Upper lobe of right lung (tissue), 1 donor: ENCODE measurements at places on chromosomes 1 and 21. TPM values are rescaled to one million over a fixed set of nuclear protein-coding genes. Genes with fewer than 3 reads are reported as not detected.

GRCh38 chr1:53128401-53128800 lies 14.0 kb downstream of the SLC1A7 start:
- no peaks in the 10 kb centered on the region for H3K27me3 ChIP-seq
- H3K4me3 ChIP-seq: no peak overlapping the region
- DNase-seq: peak; percentile 6
- no peaks in the 10 kb centered on the region for H3K36me3 ChIP-seq

DNA sequence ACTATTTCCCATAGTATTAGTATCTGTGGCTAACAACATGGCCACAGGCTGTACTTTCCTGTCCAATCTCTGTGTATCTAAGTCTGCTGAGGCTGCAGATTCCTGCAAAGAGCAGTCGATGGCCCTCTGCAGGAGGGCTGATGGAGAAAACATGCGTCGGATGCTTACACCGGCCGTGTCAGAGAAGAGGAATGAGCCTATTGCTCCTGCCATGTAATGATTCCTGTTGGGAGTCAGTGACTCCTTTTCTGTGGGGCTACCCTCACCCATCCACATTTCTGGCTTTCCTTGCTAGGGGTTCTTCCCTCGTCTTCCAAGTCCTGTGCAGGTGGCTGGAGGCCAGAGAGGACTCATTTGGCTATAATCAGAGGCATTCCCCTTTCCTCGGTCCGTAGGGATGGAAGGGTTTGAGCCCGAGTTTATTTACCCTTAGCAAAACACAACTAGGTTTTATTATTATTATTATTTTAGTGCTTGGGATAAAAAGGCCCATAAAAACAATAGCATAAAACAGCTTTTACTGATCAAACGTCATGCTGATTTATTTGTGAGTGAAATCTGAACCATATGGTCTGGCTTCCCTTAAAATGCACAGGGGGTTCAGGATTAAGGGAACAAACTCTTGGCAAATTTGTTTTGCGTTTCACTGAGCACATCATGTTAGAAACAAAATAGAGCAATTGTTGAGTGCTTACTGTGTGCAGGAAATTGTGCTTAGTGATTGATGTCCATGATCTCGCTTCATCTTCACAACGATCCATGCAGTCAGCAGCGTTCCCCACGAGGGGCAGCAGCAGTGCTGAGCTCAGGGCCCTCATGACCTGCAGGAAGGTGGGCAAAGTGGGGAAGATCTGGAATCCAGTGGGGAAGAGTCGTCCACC lies 70.8 kb downstream of the KIF26B start:
- H3K27me3 ChIP-seq: no peaks in the 10 kb centered on the region
- no peak overlapping the region for H3K4me3 ChIP-seq
- no peak overlapping the region for H3K27ac ChIP-seq
- DNase-seq: peak; percentile 29
- no peaks in the 10 kb centered on the region for H3K4me1 ChIP-seq
- H3K36me3 ChIP-seq: no peaks in the 10 kb centered on the region

DNA sequence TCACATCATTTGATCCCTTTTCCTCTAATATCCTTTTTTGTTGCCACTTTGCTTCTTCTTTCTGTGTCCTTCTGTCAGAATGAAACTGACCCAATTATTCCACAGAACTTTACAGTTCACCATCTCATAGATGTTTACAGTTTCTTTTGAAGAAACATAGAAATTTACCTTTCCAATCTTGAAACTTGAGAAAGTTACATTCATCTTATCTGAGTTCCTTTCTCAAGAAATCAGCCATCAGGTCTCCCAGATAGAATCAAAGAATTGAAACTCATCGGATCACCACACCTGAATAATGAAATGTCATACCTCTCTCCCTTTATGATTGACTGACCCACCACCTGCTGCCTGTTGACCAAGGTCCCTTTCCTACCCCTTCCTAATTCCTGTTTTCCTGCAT lies 23.7 kb downstream of the CBR1 start:
- H3K27me3 ChIP-seq: no peaks in the 10 kb centered on the region
- H3K4me1 ChIP-seq: no peaks in the 10 kb centered on the region
- H3K36me3 ChIP-seq: no peaks in the 10 kb centered on the region
- no peak for DNase-seq

- no peaks in the 10 kb centered on the region for H3K36me3 ChIP-seq
- no peak for DNase-seq
- H3K4me3 ChIP-seq: peak overlapping the region; percentile 48
These were observed 1.1 kb downstream of the SHISAL2A start for GRCh38 chr1:52634111-52634510.

DNA sequence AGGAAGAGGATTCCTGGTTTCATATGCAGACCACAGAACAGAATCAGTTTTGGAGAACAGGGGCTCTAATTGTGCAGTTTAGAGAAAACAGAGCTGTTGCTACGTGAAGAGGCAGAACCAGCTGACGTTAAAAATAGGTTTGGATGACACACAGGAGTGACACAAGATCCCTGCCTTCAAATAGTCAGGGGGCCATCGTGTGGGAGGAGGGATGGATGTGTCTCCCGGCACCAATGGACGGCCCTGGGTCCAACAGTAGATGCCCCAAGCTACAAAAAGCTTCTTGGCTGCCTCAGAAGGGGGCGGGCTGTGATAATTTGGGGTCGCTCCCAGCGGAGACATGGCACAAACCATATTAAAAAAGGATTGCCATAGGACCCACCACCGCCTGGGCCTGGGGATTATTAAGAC lies 87.8 kb downstream of the MRPL37 start:
- H3K4me3 ChIP-seq: no peak overlapping the region
- no peak for DNase-seq
- no peaks in the 10 kb centered on the region for H3K27me3 ChIP-seq
- peak overlapping the region; percentile 42 for H3K27ac ChIP-seq

DNA sequence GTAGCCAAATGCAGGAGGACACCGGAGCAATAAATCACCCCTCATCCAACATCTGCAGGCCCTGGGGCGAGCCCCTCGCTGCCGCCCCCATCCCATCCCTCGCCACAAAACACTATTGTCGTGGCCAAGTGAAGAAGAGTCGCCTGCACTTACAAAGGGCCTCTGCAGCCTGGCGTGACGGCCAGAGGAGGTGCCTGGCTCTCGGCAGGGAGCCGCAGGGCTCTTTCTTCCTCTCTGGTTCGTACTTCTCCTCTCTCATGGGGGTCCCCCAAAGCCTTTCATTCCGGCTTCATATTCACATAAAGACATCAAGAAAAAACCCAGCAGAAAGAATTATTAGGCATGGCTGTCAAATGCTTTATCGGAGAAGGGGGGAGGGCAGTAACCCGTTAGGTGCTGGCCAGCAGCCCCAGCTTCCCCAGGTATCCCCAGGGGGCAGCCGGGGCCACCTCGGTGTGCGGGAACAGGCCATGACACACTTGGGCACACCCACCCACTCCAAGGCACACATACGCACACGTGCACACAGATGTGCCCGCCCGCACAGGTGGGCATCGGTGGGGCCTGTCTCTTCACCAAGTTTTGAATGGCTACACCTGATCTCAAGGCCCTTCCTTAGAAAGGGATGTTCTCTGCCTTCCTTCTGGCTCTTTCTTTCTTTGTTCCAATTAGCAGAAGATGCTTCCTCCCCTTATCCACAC lies 149.1 kb downstream of the PRDM16 start:
- peaks cover 13% of the 10 kb centered on the region for H3K4me1 ChIP-seq
- no peak overlapping the region for H3K4me3 ChIP-seq
- no peaks in the 10 kb centered on the region for H3K36me3 ChIP-seq
- H3K27me3 ChIP-seq: no peaks in the 10 kb centered on the region

- H3K4me1 ChIP-seq: peaks cover 30% of the 10 kb centered on the region
- no peak for DNase-seq
- H3K36me3 ChIP-seq: peaks cover 74% of the 10 kb centered on the region
These were observed 7.3 kb upstream of the PIGV start for GRCh38 chr1:26780344-26780957.

DNA sequence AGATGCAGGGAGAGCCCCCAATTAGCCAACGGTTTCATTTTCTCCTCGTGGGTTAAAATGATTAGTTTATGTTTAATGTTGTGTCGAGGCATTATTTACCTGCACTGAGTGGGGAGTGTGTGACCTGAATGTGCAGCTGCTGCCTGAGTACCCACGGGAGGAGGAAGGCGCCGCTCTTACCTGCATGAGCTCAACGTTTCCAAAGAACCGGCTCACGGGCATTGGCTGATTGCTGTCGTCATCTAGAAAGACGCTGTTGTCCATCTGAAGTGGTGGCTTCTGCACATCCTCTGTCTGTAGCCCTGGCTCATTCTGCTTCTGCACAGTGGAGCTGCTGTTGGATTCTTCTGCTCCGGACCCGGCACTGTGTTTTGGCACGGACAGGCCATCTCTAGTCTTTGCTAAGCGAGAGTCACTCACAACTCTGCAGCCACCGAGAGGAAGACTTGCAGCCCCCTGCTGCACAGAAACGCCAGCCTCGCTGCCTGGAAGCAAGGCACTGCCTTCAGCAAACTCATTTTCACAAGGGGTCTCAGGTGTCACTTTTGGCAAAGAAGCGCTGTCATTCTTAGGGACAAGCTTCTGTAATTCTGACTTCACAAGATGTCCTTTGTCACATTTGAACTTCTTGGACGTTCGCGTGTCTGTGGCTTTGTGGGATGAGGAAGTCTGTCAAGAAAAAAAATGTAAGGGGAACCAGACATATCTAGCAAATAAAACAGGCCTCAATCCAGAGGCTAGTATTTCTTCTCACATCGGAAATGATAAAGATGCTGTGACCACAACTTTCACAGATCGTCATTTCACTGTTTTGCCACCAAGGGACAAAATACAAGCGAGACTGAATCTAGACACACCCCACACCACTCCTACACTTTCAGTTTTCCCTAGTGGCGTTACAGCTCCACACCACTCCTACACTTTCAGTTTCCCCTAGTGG lies 9.4 kb downstream of the C1orf174 start:
- DNase-seq: no peak
- H3K27me3 ChIP-seq: no peaks in the 10 kb centered on the region
- peaks cover 63% of the 10 kb centered on the region for H3K36me3 ChIP-seq
- peak overlapping the region; percentile 36 for H3K27ac ChIP-seq
- H3K4me1 ChIP-seq: peaks cover 4% of the 10 kb centered on the region
- no peak overlapping the region for H3K4me3 ChIP-seq

GRCh38 chr1:19370453-19371170 lies 58.5 kb downstream of the SLC66A1 start:
- peaks cover 31% of the 10 kb centered on the region for H3K36me3 ChIP-seq
- H3K4me1 ChIP-seq: peaks cover 37% of the 10 kb centered on the region

DNA sequence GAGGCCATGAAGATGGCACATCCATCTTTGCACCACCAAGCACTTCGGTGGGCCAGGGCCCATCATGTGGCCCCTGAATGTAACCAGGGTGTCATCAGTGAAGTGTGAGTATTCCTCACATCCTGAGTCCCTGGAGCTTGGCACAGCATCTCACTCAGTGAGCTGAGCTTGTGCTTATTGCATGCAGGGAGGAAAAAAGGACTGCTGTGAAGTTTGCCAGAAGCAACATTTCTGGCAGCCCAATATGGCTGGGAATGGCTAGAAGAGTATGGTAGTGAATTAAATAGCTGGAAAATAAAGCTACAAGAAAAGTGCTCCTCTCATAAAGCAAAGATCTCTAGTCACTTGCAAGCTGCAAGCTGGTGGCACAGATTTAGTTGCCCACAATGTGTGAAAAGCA lies 109.3 kb downstream of the TNFSF18 start:
- no peak overlapping the region for H3K4me3 ChIP-seq
- no peak for DNase-seq
- H3K27ac ChIP-seq: no peak overlapping the region
- H3K36me3 ChIP-seq: no peaks in the 10 kb centered on the region
- no peaks in the 10 kb centered on the region for H3K27me3 ChIP-seq
- H3K4me1 ChIP-seq: no peaks in the 10 kb centered on the region

DNA sequence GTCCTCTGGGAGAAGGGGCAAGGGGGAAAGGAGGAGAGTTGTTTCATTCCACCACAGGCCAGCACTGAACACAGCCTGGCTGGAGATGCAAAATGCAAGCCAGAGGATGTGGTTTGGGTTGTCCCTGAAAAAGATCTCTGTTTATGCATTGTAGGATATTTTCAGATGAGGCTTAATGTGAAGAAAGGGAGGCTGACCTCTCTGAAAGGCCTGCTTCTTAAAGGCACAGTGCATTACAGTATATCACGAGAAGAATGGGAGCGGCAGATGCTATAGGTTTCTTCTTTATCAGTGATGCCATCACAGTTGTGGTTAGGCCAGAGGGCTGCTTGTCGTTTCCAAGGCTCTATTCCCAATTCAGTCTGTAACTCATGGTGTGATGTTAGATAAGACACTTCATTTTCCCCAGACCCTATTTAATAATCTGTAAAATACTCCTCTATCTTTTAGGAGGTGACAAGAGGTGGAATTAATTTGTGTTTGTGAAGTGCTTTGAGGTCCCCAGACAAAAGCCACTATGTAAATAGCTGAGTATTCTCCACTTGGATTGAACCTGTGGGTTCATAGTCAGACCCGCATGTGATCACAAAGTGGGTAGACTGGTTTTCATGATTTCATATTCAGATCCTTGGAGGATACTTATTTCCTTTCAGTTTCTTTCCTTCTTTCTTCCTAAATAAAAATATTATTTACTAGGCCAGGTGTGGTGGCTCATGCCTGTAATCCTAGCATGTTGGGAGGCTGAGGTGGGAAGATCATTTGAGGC lies 76.5 kb upstream of the WDR26 start:
- H3K36me3 ChIP-seq: no peaks in the 10 kb centered on the region
- no peak for DNase-seq
- H3K27me3 ChIP-seq: no peaks in the 10 kb centered on the region

The BGLAP gene
- total RNA-seq: 2.4 TPM
